Smooth muscle cell of bladder (primary cell): ENCODE measurements at places on chromosomes 2 and 18. TPM values are rescaled to one million over a fixed set of nuclear protein-coding genes. Genes with fewer than 3 reads are reported as not detected.

The SIX2 gene
- total RNA-seq = under 0.01 and 0.18 TPM in 2 replicates

The NEUROD1 gene
- total RNA-seq = not detected in 2 replicates

The CCNYL1 gene
- total RNA-seq = 6.4 and 6.7 TPM in 2 replicates

The ST8SIA3 gene
- not detected in 2 replicates for total RNA-seq

The RBMS1 gene
- total RNA-seq = 86.3 and 95.1 TPM in 2 replicates

The GPR155 gene
- 4.8 and 6.1 TPM in 2 replicates for total RNA-seq

The ACMSD gene
- total RNA-seq = under 0.01 TPM in 1 of 2 replicates, not detected in the other

The TUBA4B gene
- not detected in 2 replicates for total RNA-seq

The ZAP70 gene
- total RNA-seq = not detected in 2 replicates

The STARD6 gene
- not detected in 2 replicates for total RNA-seq

The RNF25 gene
- 32.0 and 33.8 TPM in 2 replicates for total RNA-seq

The PRKAG3 gene
- total RNA-seq = not detected in 2 replicates

The ZNF804A gene
- total RNA-seq = 2.0 and 2.6 TPM in 2 replicates

The TRIM54 gene
- 0.14 TPM in 1 of 2 replicates, not detected in the other for total RNA-seq

The MC5R gene
- not detected in 2 replicates for total RNA-seq

The FAM110C gene
- total RNA-seq = 0.09 TPM in 1 of 2 replicates, not detected in the other

The CCL20 gene
- total RNA-seq = 0.28 TPM in 1 of 2 replicates, not detected in the other

The TMEM178A gene
- total RNA-seq = 1.3 and 1.7 TPM in 2 replicates

The ATP6V1C2 gene
- total RNA-seq = under 0.01 TPM in 1 of 2 replicates, not detected in the other

The SCG2 gene
- 2.1 and 3.3 TPM in 2 replicates for total RNA-seq

The TUBA3E gene
- total RNA-seq = not detected in 2 replicates

The SATB2 gene
- 17.6 and 19.0 TPM in 2 replicates for total RNA-seq

The C1QL2 gene
- total RNA-seq = not detected in 2 replicates

The GPR75 gene
- total RNA-seq = 0.71 and 0.74 TPM in 2 replicates

The CIB4 gene
- not detected in 2 replicates for total RNA-seq

The DPYSL5 gene
- total RNA-seq = not detected in 2 replicates

The PROKR1 gene
- not detected in 2 replicates for total RNA-seq

The ACTG2 gene
- 12.3 and 20.1 TPM in 2 replicates for total RNA-seq

The COPS9 gene
- total RNA-seq = 93.3 and 122 TPM in 2 replicates

The PTH2R gene
- under 0.01 TPM in 1 of 2 replicates, not detected in the other for total RNA-seq

The MOB4 gene
- 23.3 and 23.6 TPM in 2 replicates for total RNA-seq

The SPP2 gene
- total RNA-seq = not detected in 2 replicates
